Activated effector memory CD4-positive, alpha-beta T cell treated with Interleukin-2 at 50 U/mL for 16 hours (primary cell): ENCODE measurements at places on chromosomes 2 and 18.

GRCh38 chr18:36572135-36572856, 256.5 kb downstream of the TPGS2 start:
- DNase-seq = no peak

GRCh38 chr2:210503001-210503623, 26.6 kb upstream of the LANCL1 start:
- DNase-seq = no peak

GRCh38 chr2:224379986-224380385, 21.9 kb downstream of the FAM124B start:
- no peak for DNase-seq

DNA sequence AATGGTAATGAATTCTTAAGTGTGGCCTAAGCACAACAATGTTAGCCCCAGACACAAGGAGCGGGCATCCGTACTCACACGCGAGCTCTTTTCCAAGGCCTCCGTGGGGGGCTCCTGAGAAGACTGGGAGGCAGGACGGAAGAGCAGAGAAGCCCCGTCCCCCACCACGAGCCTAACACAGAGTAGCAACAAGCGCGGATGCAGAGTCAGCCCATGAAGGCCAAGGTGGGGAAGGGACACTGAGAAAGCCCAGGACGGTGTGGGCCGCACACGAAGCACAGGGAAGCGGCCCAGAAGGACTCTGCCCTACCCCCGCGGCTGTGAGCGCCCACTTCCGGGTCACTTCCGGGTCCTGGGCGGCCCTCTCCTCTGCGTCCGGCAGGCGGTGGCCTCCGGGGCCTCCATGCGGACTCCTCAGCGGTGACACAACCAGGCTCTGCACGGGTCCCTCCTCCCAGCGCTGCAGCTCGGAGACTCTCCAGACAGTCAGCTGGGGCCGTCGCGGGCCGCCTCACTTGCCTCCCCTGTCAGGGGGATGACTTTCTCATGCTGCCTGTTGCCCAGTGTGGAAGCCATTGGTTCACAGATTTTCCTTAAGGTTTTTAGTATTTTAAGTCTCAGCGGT, 151.5 kb downstream of the MTCL1 start:
- no peak for DNase-seq

- DNase-seq = no peak
Observed at GRCh38 chr2:38116762-38117161, 40.8 kb upstream of the CYP1B1 start.
